ENCODE measurements at places on chromosomes 7 and 10. TPM values are rescaled to one million over a fixed set of nuclear protein-coding genes. Genes with fewer than 3 reads are reported as not detected.

The ZNF804B gene
- 0.28 TPM for polyA plus RNA-seq

The ANKMY2 gene
- 36.2 TPM for polyA plus RNA-seq

The MAGI2 gene
- polyA plus RNA-seq: 39.1 TPM

The CARD11 gene
- polyA plus RNA-seq: 1.7 TPM

The TAC1 gene
- polyA plus RNA-seq: 0.60 TPM

The LOXL4 gene
- 3.6 TPM for polyA plus RNA-seq

The OPALIN gene
- polyA plus RNA-seq: not detected

The ADIRF gene
- 17.3 TPM for polyA plus RNA-seq

The AEBP1 gene
- 60.0 TPM for polyA plus RNA-seq

The MYH16 gene
- polyA plus RNA-seq: 0.06 TPM

The CHCHD3 gene
- polyA plus RNA-seq: 87.3 TPM

The BAIAP2L1 gene
- polyA plus RNA-seq: 10.8 TPM

The ACSL5 gene
- polyA plus RNA-seq: 5.1 TPM

The PLXNA4 gene
- polyA plus RNA-seq: 14.5 TPM

The NANOS1 gene
- 3.4 TPM for polyA plus RNA-seq

The SEC23IP gene
- polyA plus RNA-seq: 68.2 TPM

The GIMAP7 gene
- polyA plus RNA-seq: 20.1 TPM

The MMRN2 gene
- 26.1 TPM for polyA plus RNA-seq

The ORAI2 gene
- 14.9 TPM for polyA plus RNA-seq

The PAX4 gene
- polyA plus RNA-seq: not detected

The EEPD1 gene
- 6.4 TPM for polyA plus RNA-seq

The ASAH2 gene
- polyA plus RNA-seq: 4.5 TPM

All from right renal cortex interstitium (tissue), 3 donors.